ENCODE measurements at places on chromosomes 7 and 10.
A peak's percentile ranks its signal among the peaks of the same experiment; 100 is the strongest.

DNA sequence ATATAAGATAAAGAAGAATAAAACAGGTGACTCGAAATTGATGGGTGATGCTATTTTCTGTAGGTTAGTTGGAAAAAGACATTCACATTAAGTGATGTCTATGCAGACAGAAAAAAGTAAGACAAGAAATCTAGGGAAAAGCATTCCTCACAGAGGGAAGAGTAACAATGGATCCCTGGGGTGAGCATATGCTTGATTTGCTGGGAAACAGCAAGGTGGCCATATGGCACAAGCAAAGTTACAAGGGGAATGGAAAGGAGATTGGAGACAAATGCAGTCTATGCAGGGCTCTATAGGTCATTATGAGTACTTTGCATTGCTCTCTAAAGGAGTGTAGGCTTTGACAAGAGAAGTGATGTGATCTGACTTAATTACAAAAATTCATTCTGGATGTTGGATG lies 90.9 kb upstream of the ZNF804B start:
- DNase-seq, result no peak

- DNase-seq, result no peak
Measured at GRCh38 chr7:15197042-15197977, 294.8 kb upstream of the DGKB start.

- no peak for DNase-seq
Measured at GRCh38 chr7:23205577-23205908, 23.7 kb downstream of the NUP42 start.

GRCh38 chr10:123687758-123688157 lies 21.6 kb downstream of the GPR26 start:
- no peak for DNase-seq

DNA sequence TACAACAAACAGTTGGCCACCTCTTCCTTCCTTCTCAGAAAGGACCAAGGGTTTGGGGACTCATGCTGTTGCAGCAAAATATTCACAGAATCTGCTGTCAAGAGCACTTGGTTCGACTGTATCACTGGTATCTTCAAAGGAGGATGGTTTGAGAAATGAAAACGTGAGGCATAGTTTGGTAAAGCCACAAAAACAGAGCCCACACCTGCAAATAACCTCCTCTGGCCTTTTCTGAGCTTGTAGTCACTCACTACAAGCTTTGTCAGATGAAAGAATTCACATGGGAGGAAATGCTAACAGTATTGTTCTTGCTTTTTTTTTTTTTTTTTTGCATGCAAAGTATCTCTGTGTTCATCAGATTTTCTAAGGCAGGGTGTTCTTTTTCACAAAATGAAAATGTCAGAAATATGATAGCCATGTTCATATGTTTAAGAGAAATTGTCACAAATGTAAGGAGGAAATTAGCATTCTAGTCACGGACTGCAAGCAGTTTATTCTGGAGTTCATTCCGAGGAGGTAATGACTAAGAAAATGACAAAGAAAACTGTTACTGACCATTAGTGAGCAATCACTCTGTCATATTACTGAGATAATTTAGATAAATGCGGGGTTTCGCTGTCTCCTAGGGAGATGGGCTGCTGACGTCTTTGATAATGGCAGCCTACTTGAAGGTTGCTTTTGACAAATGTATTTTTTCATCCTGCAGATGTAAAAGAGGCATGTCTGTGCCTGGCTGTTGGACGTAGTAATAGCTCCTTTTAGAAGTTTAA lies 117.8 kb upstream of the MYO3A start:
- DNase-seq, result no peak

- no peak for DNase-seq
Measured at GRCh38 chr10:129438024-129438423, 29.0 kb upstream of the MGMT start.

DNA sequence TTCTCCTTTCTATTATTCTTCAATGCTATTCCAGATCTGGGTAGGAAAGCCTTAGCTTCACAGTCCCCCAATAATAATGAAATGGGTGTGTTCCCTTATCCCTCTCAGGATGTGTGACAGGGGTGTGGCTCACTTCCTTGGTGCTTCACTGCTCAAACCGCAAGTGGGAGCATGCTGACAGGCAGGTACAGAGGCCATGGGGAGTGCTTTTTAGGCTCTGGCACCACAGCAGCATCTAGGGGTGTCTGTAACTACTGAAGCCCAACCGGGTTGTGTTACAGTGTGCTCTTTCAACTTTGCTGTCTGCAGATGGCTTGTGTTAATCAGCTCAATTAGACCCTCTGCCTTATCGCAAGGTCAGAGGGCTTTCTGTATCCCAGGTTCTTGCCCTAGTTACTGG lies 79.4 kb upstream of the CYP2C9 start:
- DNase-seq, result no peak

DNA sequence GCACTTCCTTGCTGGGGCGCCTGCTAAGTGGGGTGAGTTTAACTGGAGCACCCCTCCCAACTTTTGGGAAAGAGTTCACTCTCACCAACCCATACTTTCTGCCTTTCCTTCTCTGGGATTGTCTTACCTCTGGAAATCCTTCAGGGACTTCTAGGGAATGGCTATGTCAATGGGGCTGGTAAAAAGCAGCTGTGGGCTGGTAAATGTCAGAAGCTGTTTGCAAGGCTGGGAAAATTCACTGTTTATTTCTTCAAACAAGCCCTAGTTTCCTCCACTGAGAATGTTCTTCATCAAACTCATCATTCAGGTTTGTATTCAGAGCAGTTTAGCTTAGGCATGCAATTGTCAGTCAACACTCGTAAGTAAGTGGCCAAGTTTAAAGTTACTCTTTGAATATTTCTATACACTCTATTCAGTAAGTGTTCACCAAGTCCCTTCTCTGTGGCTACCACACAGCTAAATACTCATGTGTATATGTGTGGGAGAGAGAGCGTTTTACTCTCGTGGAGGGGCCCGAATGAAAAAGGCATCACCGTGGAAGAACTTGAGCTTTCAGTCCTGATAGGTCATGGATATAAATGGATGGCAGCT lies 654.8 kb downstream of the LRMDA start:
- DNase-seq, result no peak

- DNase-seq, result peak; percentile 19
Measured at GRCh38 chr7:50450590-50451032, 461 bp upstream of the FIGNL1 start.

DNA sequence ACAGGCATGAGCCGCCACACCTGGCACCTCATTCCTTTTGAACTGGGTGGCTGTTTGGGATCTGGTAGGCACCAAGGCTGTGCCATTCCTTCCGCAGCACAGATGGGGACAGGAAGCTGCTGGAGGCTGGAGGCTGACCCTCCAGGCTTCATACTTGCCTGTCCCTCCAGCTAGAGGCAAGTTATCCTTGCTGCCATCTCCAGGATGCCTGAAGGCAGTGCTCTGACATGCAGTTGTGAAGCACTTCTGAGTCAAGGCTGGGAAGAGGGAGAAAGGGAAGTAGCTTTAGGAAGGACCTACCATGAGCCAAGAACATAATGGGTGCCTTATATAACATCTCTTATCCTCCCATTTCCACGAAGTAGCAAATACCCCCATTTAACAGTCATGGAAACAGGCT lies 9.5 kb downstream of the MARVELD1 start:
- DNase-seq, result no peak

- DNase-seq, result no peak
Measured at GRCh38 chr7:51062222-51062987, 254.2 kb downstream of the COBL start.

- no peak for DNase-seq
Measured at GRCh38 chr10:63204667-63205391, 71.7 kb downstream of the NRBF2 start.

DNA sequence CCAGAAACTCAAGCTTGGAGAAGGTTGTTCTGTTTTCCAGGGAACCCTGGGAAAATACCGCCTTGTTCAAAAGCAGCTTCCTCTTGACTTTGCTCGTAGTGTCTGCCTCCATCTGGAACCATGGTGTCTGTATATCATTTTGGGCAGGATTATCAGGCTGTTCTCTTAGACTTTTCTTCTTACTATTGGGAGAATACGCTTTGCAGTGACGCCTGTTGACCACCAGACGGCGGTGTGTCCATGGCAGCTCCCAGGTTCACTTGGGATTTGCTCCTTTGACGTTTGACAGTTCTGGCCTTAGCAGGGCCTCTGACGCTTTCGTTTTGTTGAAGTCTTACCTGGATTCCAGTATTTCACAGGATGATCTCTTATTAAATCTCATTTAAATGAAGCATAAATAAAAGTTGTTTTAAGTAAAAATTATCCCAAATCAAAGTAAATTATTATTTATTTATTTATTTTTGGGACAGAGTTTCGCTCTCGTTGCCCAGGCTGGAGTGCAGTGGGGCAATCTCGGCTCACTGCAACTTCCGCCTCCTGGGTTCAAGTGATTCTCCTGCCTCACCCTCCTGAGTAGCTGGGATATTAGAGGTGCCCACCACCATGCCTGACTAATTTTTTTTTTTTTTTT lies 41.8 kb upstream of the GJD4 start:
- DNase-seq, result peak; percentile 7

- no peak for DNase-seq
Measured at GRCh38 chr10:121797490-121797889, 130.3 kb downstream of the ATE1 start.

GRCh38 chr10:74906611-74907198 lies 80.3 kb downstream of the KAT6B start:
- no peak for DNase-seq

DNA sequence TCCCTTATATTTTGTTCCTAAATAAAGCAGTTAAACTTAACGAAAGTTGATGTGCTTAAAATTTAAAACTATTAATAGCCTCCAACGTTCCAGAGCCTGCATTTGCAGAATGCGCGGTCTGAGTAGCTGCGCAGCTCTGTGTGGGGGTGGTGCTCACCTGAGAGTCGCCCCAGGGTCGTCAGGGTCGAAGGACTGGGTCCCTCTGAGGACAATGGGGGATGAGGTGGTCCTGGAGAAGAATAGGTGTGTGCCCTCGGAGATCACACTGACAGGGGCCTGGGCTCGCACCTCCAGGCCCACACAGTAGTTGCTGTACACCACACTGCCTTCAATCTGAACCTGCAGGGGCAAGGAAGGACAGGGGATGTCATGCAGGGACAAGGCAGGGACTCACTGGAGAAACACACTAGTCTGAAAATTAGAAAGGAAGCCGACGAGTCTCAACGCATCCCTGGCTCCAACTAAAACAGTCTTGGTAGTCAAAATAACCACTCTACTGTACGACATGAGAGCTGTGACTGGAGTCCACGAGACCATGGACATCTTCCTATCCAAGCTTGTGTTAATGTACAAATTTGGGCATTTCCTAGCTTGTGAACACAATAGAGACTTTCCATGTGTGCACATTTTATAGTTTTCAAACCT lies 54.4 kb downstream of the PKD1L1 start:
- no peak for DNase-seq

DNA sequence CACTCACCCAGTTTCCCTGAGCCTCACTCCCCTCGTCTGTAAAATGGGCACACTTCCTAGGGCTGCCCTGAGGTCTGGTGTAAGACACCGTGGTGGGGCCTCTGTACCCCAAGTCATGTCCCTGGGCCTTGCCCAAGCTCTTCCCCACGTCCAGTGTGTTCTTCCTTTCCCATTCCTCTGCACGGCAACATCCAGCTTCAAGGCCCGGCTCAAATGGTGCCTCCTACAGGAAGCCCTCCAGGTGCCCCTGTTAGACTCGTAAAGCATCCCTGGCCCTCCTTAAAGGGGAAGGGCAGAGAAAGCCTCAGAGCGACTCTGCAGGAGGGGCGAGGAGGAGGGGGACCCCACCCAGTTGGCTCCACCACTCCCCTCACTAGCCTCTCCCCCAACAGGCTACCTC lies 8.6 kb downstream of the SLC29A4 start:
- DNase-seq, result no peak

DNA sequence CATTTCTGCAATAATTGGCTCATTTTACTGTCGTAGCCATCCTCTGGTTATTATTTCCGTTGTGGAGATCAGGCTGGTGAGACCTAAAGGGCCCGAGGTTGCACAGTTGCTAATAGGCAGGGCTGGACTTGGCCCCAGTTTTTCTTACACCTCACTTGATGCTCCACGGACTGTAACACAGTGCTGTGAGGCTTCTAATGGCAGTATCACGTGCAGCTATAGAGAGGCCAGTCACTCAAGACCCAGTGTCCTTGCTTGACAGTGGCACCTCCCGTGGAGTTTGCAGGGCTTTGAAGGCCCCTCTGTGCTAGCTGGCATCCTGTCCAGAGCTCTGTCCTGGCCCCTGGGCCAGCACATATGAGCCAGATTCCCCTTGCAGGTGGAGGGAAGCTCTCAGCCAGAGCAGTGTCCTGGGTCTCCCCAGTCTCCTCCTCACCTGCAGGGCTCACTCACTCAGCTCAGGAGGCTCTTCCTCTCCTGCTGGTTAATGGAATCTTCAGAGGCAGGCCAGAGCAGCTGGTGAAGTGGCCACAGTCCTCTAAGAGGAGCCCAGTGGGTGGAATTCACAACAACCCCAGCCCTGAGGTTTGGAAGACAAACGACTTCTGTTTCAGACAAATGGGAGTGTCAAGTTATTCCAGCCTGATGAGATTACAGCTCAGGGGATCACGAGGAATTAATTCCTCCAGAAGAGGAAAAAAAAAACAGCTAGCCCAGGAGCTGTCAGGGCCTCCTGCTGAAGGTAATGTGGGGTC lies 114.2 kb upstream of the FAM180A start:
- DNase-seq, result no peak

- DNase-seq, result no peak
Measured at GRCh38 chr7:79893991-79894390, 240.6 kb upstream of the GNAI1 start.

DNA sequence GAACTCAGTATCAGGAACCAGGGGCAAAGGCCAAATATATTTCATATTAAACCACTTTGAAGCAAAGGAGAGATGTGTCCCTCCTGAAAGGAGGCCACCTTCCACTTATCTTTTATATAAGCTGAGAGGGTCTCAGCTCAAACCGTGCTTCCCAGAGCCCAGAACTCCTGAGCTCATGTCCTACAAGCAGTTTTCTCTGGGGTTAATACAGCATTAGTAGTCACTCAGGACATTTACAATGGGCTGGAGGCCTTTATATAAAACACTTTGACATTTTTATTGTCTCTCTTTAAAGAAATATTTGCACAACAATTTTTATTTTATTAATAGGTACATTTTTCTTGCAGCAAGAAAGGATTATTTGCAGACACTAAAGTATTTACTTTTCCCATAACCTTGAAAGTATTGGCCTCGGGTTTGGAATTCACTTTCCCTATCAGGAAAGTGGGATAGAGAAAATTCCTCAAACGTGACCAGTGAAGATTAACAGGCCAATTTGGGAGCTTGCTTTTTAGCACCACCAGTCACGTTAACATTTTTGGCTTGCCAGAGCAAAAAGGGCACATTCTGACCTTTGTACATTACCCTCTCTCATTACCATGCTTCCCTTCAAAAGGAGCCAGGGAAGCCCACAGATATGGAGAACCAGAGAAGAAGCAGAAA lies 464.9 kb upstream of the NRP1 start:
- no peak for DNase-seq

DNA sequence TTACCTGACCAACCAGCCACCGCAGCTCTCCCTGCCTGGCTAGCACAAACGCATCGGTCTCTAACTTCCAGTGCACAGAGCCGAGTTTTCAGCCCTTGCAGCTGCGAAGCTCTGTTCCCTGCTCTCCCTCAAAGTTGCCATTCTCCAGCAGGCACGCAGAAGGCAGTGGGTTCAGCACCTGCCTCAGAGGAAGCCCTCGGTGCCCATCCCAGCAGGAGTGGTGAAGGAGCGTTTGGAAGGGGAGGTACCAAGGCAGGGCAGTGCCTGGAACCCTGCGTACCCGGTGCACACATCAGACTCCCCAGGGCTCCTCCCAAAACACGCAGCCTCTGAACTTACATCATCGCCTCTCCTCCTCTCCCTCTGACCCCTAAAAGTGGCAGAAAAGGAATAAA lies 1.7 kb upstream of the STK32C start:
- DNase-seq, result no peak
